Spleen (tissue), 13 donors: ENCODE measurements at places on chromosomes 16 and 17.
A peak's percentile ranks its signal among the peaks of the same experiment; 100 is the strongest.

DNA sequence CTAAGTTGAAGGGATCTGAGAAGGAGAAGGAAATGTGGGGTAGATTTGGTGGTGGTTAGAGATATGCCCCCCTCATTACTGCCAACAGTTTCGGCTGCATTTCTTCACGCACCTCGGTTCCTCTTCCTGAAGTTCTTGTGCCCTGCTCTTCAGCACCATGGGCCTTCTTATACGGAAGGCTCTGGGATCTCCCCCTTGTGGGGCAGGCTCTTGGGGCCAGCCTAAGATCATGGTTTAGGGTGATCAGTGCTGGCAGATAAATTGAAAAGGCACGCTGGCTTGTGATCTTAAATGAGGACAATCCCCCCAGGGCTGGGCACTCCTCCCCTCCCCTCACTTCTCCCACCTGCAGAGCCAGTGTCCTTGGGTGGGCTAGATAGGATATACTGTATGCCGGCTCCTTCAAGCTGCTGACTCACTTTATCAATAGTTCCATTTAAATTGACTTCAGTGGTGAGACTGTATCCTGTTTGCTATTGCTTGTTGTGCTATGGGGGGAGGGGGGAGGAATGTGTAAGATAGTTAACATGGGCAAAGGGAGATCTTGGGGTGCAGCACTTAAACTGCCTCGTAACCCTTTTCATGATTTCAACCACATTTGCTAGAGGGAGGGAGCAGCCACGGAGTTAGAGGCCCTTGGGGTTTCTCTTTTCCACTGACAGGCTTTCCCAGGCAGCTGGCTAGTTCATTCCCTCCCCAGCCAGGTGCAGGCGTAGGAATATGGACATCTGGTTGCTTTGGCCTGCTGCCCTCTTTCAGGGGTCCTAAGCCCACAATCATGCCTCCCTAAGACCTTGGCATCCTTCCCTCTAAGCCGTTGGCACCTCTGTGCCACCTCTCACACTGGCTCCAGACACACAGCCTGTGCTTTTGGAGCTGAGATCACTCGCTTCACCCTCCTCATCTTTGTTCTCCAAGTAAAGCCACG is 28.3 kb downstream of the STH start:
- peaks cover 45% of the 10 kb centered on the region for H3K4me1 ChIP-seq
- no peak overlapping the region for H3K4me3 ChIP-seq
- H3K27ac ChIP-seq, result peak overlapping the region; percentile 63
- DNase-seq, result peak; percentile 31
- H3K36me3 ChIP-seq, result peaks cover 29% of the 10 kb centered on the region

- no peaks in the 10 kb centered on the region for H3K27me3 ChIP-seq
- no peak overlapping the region for H3K4me3 ChIP-seq
- H3K27ac ChIP-seq, result no peak overlapping the region
- no peaks in the 10 kb centered on the region for H3K36me3 ChIP-seq
Observed at GRCh38 chr16:28288114-28288513, 4.2 kb upstream of the SBK1 start.

DNA sequence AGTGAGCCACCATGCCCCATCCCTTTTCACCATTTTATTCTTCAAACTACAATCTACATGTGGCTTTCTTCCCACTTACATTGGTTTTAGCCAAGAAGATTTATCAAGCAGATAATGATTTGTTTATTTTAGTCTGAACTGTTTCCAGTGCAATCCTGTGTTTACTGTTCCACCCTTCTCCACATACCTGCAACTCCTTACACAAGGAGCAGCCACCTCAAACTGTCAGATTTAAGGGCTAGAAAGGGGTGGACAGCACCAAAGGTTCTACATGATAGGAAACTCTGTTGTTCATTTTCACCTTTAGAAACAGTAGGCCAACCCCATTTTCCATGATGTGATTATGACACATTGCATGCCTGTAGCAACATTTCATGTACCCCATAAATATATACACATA is 1.9 kb downstream of the RUNDC1 start:
- DNase-seq, result no peak
- H3K4me1 ChIP-seq, result peaks cover 52% of the 10 kb centered on the region
- no peak overlapping the region for H3K4me3 ChIP-seq
- H3K27me3 ChIP-seq, result no peaks in the 10 kb centered on the region
- H3K27ac ChIP-seq, result no peak overlapping the region

DNA sequence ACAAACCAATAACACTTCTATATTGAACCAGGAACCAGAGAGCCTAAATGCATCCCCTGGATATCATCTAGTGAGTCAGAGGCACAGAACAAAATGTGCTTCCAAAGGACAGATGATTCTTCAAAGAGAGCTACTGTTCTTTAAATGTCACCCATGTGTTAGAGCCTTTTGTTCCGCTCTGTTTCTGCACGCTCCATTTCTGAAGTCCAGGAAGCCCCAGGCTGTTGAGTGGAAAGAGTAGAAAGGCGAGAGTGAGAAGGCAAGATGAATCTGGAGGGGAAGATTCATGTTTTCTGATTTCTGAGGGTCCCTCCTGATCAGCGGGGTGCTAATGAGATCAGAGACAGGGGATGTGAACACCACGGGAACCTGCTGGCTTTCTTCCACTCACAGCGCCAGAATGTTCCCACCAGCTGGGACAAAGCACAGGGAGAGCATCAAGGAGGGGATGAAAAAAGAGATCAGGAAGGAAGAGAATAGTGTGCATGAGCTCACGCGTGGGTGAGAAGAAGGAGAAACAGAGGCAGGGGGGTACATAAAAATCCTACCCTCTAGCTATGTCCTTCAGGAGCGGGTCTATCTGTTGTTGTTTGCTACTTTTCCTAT is 559.9 kb upstream of the HSBP1 start:
- H3K27me3 ChIP-seq, result peaks cover 15% of the 10 kb centered on the region
- no peak overlapping the region for H3K27ac ChIP-seq
- no peaks in the 10 kb centered on the region for H3K36me3 ChIP-seq
- no peak for DNase-seq
- H3K4me3 ChIP-seq, result no peak overlapping the region

GRCh38 chr17:35486920-35487732 is 38.6 kb upstream of the SLFN13 start:
- peaks cover 5% of the 10 kb centered on the region for H3K4me1 ChIP-seq
- peaks cover 11% of the 10 kb centered on the region for H3K36me3 ChIP-seq
- peaks cover 53% of the 10 kb centered on the region for H3K27me3 ChIP-seq
- H3K4me3 ChIP-seq, result peak overlapping the region; percentile 70

DNA sequence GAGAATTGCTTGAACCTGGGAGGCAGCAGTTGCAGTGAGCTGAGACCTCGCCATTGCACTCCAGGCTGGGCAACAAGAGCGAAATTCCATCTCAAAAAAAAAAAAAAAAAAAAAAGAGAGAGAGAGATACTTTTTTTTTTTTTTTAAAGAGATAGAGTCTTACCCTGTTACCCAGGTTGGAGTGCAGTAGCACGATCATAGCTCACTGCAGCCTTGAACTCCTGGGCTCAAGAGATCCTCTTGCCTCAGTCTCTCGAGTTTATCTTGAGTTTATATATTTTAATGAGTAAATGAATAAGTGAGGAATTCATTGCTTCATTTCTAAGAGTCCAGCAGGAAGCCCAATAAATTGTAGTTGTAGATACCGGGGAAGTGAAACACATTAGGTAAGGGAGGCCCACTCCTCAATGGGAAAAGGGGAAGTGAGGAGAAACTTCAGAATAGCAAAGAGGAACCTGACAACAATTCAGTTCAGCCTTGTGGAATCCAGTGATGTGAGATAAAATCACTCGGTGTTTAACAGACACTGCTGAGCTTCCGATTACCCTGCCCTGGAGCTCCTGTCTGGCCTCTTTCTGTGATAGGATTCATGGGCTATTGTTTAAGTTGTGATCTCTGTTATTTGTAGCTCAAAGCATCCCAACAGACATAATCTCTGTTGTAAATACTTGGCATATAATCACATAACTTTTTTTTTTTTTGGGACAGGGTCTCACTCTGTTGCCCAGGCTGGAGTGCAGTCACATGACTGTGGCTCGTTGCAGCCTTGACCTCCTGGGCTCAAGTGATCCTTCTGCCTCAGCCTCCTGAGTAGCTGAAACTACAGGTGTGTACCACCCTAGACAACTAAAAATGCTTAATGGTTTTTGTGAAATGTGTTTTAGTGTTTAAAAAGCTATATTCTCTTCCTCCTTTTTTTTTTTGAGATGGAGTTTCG is 15.8 kb upstream of the ITGAM start:
- no peak for DNase-seq
- H3K27me3 ChIP-seq, result no peaks in the 10 kb centered on the region
- no peaks in the 10 kb centered on the region for H3K36me3 ChIP-seq
- no peak overlapping the region for H3K4me3 ChIP-seq
- H3K4me1 ChIP-seq, result peaks cover 38% of the 10 kb centered on the region

- H3K27me3 ChIP-seq, result no peaks in the 10 kb centered on the region
- H3K27ac ChIP-seq, result no peak overlapping the region
- no peak for DNase-seq
- H3K36me3 ChIP-seq, result no peaks in the 10 kb centered on the region
- no peak overlapping the region for H3K4me3 ChIP-seq
Observed at GRCh38 chr16:70341600-70341999, 5.1 kb upstream of the DDX19A start.

GRCh38 chr16:734208-734980 is 6.4 kb downstream of the CIAO3 start:
- H3K4me3 ChIP-seq, result no peak overlapping the region
- peaks cover 56% of the 10 kb centered on the region for H3K36me3 ChIP-seq
- no peaks in the 10 kb centered on the region for H3K4me1 ChIP-seq

GRCh38 chr16:1818204-1818872 is 8.3 kb downstream of the HAGH start:
- no peaks in the 10 kb centered on the region for H3K27me3 ChIP-seq
- H3K4me3 ChIP-seq, result no peak overlapping the region
- peak; percentile 49 for DNase-seq

- H3K36me3 ChIP-seq, result no peaks in the 10 kb centered on the region
- no peaks in the 10 kb centered on the region for H3K4me1 ChIP-seq
- DNase-seq, result no peak
- no peak overlapping the region for H3K27ac ChIP-seq
Observed at GRCh38 chr17:67503184-67503583, 126.1 kb downstream of the PITPNC1 start.

DNA sequence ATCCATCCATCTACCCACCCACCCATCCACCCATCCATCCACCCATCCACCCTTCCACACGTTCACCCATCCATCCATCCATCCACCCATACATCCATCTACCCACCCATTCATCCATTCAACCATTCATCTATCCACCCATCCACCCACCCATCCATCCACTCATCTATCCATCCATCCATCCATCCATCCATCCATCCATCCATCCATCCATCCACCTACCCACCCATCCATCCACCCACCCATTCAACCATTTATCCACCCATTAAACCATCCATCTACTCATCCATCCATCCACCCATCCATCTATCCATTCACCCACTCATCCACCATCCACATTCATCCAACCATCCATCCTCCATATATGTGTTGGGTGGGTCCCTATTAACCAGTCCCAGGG is 26.2 kb upstream of the RPTOR start:
- no peak overlapping the region for H3K4me3 ChIP-seq
- peaks cover 10% of the 10 kb centered on the region for H3K27me3 ChIP-seq
- no peak for DNase-seq
- H3K36me3 ChIP-seq, result no peaks in the 10 kb centered on the region
- H3K4me1 ChIP-seq, result no peaks in the 10 kb centered on the region

GRCh38 chr17:61397086-61397842 is 2.4 kb upstream of the TBX2 start:
- H3K36me3 ChIP-seq, result no peaks in the 10 kb centered on the region
- H3K27ac ChIP-seq, result peak overlapping the region; percentile 62
- DNase-seq, result no peak
- H3K4me3 ChIP-seq, result peak overlapping the region; percentile 47

DNA sequence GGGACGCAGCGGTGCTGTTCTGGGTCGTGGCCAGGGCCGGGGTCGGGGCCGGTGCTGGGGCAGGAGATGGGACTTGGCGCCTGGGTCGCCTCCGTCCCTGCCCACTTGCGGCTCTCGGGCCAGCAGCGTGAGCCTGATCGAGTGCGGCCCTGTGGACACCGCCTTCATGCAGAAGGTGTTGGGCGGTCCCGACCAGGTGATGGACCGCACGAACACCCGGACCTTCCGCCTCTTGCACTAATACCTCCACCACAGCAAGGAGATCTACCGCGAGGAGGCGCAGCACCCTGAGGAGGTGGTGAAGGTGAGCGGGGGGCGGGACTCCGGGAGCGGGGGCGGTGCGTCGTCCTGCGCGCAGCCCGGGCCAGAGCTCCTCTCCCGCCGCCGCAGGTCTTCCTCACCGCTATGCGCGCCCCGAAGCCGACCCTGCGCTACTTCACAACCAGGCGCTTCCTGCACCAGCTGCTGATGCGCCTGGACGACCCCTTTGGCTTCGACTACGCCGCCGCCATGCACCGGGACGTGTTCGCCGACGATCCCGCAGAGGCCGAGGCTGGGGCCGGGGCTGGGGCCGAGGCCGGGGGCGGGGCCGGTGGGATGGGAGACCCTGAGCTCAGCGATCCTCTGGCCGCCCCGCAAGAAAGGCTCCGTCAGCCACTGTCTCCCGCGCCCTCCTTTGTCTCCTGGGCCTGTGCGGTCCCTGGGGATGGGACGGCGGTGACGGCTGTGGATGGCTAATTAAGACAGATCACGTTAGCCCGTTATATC is 4.5 kb upstream of the HSD17B1 start:
- peaks cover 9% of the 10 kb centered on the region for H3K4me1 ChIP-seq
- H3K36me3 ChIP-seq, result peaks cover 10% of the 10 kb centered on the region
- peak overlapping the region; percentile 31 for H3K4me3 ChIP-seq

DNA sequence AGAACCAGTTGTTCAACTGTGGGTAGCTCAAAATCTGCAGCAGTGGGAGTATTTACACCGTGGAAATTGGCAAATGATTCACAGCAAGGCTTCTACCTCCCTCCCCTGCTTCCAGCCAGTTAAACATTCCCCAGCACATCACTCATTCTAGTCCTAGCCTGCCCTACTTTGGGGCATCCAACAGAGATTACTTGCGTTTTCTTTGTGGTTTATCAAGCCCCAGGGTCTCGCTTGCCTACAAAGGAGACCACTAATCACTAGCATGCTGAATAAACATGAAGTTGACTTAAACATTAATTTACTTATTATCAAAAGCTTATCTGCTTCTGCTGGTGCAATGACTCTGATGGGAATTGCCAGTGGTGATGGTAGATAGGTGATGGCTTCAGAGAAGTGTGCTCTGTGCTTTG is 94.5 kb downstream of the MARF1 start:
- H3K27me3 ChIP-seq, result no peaks in the 10 kb centered on the region
- no peak for DNase-seq
- H3K36me3 ChIP-seq, result no peaks in the 10 kb centered on the region
- no peak overlapping the region for H3K27ac ChIP-seq
